ENCODE measurements at places on chromosomes 1 and 21.

DNA sequence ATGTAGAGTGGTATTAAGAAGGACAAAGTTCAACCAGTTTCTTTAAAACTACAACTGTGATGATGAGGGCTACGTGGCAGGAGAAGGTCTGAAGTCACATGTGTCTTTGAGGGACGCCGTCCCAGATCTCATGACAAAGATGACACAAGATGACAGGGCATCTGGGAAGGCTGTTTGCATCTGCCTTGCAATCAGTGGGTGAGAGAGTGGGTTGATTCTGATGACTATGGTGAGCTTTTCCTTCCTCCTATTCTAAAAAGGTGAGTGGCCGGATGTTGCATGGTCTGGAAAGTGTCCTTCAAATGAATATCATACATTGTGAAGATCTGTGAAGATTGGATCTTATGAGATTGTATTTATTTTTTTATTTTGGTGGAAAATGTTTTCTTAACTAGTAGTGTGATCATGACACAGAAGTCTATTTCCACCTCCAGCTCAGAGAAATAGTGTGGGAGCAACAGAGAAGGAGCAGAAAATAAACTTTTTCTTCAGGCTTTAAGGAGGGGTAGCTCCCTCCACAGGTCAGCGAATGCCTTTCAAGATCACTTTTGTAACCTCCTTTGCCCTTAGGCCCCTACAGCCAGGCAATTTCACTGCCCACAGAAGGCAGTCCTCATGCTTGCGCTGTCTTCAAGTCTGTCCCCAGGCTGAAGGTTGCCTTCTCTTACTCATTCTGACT lies 76.0 kb upstream of the ATF3 start:
- DNase-seq: no peak

DNA sequence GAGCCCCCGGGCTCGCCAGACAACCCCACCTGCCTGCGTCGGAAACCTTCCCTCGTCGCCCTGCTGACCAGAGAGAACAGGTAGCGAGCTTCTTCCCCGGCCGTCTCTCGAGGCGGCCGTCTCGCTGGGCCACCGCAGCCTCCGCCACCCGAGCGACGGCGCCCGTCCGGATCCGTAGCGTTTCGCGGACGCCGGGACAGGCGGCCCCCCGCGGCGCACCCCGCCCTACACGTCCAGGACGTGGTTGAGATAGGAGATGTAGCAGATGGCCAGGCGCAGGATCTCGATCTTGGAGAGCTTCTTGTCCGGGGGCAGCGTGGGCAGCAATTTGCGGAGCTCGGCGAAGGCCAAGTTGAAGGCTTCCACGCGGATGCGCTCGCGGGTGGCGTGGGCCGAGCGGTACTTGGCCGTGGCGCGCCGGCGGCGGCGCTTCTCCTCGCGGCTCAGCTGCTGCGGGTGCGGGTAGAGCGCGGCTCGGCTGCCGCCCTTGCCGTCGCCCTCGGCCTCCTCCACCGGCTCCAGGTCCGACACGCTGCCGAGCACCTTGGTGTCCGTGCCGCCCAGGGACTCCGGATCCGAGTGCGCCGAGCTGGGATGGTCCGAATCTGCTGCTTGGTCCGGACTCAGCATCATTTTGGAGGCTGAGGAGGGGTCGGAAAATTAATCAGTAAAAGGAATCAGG lies 3.0 kb downstream of the NHLH2 start:
- no peak for DNase-seq

DNA sequence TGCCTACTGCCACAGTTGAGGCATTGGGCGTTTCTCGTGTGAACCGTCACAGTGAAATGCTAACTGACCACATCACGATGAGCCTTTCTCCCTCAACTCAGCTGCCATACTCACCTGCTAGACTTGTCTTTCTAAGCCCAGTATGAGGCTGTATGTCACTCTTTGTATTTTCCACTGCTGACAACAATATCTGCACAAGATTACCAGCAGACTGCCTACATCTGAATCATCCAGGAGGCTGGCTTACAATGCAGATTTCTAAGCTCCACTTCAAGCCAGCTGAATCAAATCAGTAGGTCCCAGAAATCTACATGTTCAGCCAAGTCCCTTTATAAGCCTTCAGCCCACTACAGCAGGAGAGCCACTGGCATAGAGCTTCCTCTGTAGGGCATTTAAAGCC lies 355.0 kb upstream of the DUSP10 start:
- no peak for DNase-seq

DNA sequence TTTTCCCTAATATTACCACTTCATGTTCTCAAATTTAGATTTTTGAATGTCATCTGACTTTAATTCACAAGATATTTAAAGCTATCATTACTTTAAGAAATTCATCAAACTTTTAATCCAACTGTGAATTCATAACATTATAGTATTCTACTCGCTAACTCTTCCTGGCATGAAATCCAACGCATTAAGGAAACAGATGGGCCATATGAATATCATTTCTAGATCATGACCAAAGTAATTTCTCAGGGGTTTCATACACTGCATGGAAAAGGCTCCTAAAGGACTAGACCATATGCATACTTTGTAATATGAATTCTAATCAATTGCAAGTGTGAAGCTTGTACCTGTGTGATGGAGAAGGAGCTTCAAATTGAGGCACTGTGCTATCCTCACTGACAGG lies 72.4 kb downstream of the COP1 start:
- DNase-seq: no peak

DNA sequence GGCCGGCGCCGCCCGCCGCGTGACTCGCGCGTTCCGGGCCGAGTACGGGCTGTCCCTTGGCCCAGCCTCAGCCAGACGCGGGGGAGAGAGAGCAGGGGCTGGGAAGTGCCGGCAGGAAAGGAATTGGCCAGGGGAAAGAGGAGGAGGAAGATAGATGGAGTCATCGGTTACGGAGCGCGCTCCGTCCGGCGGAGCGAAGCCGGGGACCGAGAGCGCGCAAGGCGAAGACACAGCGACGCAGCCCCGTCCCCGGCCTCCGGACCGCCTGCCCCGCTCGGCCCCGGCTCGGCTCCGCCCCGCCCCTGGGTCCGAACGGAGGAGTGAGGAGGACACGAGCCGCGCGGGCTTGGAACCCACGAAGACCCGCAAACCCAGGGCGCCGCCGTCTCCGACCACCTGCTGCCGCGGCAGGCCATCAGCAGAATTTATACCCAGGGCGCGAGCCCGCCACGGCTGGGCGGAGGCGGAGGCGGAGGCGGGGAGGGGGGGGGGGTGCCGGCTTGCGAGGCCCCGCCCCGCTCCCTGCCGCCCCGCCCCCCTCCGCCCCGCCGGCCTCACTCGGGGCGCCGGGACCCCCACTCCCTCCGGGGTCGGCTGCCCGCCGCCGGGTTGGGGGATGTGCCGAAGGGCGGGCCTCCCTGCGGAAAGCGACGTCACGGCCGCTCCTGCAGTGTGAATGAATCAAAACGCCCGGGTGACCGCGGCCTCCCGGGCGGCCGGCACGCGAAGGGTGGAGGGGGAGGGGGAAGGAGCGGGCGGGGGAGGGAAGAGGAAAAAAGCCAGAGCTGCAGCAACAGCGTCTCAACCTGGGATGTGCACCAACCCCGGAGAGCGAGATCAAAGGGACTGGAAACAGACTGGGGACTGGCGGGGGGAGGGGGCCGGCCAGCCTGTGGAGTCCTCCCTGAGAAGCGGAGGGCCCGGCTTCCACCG lies at the start of gene LHX4:
Gene LHX4 (plus strand): TSS at position 782 of the 933 bp plus-strand sequence. CDS start 266 bp downstream, outside the sequence.
- DNase-seq: no peak
